ENCODE measurements at places on chromosomes 1 and 21.

DNA sequence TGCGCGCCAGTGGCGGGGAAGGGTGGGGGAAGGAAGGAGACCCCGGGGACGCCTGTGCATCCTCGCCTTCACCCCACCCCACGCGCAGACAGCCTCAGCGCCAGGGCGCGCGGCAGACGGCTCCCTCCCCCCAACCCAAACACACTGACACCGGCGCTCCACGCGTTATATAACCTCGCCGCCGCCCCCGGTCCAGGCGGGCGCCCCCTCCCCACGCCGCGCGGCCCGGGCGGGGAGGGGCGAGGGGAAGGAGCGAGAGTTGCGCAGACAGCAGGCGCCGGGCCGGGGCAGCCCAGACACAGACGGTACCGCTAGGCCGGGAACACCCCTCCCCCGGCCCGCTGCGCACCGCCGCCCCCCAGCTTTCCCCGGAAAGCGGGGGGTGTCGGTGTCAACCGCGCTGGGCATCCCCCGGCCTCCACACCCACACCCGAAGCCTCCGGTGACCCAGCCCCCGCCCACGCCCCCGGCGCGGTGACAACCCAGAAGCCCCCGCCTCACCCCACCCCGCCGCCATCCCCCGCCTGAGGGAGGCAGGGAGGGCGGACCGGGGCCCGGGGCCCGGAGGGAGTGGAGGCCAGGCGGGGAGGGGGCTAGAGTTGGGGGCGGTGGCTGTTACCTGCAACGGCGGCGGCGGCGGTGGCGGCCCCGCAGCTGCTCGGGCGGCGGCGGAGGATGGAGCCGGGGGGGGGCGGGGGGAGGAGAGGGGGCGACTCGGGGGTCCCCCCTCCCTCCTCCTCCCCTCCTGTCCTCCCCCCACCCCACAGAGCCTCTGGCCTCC lies 432 bp downstream of the AKT3 start:
- no peak for DNase-seq
- H3K27me3 ChIP-seq, result no peaks in the 10 kb centered on the region
- H3K27ac ChIP-seq, result no peak overlapping the region
- no peaks in the 10 kb centered on the region for H3K36me3 ChIP-seq

- peak overlapping the region; percentile 2 for H3K4me3 ChIP-seq
- no peak overlapping the region for H3K27ac ChIP-seq
- no peak for DNase-seq
- H3K27me3 ChIP-seq, result no peaks in the 10 kb centered on the region
- no peaks in the 10 kb centered on the region for H3K36me3 ChIP-seq
Observed at GRCh38 chr1:1136547-1137230, 20.8 kb upstream of the C1orf159 start.

DNA sequence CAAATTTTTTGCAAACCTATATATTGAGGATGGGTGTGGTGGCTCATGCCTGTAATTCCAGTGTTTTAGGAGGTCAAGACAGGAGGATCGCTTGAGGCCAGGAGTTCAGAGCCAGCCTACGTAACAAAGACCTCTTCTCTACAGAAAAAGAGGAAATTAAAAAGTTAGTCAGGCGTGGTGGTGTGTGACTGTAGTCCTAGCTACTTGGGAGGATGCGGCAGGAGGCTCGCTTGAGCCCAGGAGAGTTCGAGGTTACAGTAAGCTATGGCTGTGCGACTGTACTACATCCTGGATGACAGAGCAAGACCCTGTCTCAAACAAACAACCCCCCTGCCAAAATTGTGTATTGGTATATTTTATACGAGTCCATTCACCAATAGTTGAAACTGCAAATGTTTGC lies 589.7 kb downstream of the DPYD start:
- H3K36me3 ChIP-seq, result no peaks in the 10 kb centered on the region
- H3K4me1 ChIP-seq, result no peaks in the 10 kb centered on the region
- no peak for DNase-seq
- H3K27ac ChIP-seq, result no peak overlapping the region
- no peaks in the 10 kb centered on the region for H3K27me3 ChIP-seq

GRCh38 chr1:108671143-108671542 lies 10.2 kb upstream of the HENMT1 start:
- no peak overlapping the region for H3K4me3 ChIP-seq
- H3K27me3 ChIP-seq, result no peaks in the 10 kb centered on the region
- H3K4me1 ChIP-seq, result no peaks in the 10 kb centered on the region
- H3K36me3 ChIP-seq, result no peaks in the 10 kb centered on the region
- no peak overlapping the region for H3K27ac ChIP-seq

DNA sequence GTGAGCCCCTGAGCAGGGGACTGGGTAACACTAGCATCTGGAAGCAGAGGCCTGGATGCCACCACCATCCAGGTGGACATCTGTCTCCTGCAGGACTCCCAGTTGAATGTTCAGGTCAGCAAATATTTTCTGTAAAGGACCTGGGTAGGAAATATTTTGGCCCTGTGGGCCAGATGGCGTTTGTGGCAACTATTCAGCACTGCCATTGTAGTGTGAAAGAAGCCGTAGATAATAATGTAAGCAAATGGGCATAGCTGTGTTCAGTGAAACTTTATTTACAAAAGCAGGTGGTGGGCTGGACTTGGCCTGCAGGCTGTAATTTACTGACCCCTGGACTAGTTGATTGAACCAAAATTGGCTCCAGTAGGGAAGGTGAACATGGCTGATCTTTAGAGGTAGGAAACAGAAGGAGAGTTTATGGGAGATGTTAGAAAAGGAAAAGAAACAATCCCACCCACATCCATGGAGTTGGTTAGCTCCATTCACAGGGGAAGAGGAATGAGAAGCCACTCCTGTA lies 20.0 kb upstream of the CD101 start:
- H3K4me3 ChIP-seq, result no peak overlapping the region
- H3K4me1 ChIP-seq, result peaks cover 3% of the 10 kb centered on the region
- H3K36me3 ChIP-seq, result no peaks in the 10 kb centered on the region

All from iPS DF 6.9 (cell line).